ENCODE measurements at places on chromosomes 4 and X.

- DNase-seq, result no peak
Observed at GRCh38 chr4:111905511-111905910, 239.7 kb upstream of the FAM241A start.

DNA sequence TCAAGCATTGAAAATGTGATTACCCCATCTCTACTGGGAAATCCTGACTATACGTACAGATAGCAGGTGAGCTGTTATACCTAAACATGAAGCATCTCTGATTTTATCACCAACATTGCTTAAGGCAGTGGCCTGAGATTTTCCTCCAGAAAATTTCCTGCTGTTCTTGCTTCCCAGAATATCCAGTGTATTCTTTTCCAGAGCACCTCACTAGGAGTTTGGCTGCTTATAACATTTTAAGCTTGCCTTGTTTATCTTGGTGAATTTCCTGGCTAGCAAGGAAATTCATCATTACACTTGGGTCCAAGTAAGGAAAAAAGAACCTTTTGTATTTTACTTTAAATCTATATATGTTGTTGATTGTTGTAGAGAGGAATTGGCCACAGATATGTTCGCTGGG is 73.0 kb upstream of the CLCN4 start:
- no peak for DNase-seq

DNA sequence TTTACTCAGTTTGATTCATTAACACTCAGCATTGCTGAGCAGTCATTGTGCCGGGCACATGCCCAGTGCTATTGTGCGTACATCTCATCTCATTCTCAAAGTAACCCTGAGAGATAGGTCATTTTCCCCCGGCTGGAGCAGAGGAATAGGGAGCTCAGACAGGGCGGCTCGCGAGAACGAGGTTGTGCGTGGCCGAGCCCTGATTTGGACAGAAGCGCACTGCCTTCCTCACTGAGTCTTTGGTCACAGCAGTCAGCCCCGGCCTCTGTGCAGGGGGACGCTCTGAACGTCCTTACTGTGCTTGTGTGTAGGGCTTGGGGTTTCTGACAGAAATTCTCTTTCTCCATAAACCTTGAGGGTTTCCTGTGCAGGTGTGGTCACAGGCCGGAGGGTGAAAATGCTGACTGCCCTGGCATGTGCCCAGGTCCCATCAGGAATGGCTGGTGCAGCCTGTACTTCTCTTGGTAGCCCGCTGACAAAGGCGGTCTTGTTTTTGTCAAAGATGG is 39.5 kb downstream of the NOP14 start:
- DNase-seq, result no peak

DNA sequence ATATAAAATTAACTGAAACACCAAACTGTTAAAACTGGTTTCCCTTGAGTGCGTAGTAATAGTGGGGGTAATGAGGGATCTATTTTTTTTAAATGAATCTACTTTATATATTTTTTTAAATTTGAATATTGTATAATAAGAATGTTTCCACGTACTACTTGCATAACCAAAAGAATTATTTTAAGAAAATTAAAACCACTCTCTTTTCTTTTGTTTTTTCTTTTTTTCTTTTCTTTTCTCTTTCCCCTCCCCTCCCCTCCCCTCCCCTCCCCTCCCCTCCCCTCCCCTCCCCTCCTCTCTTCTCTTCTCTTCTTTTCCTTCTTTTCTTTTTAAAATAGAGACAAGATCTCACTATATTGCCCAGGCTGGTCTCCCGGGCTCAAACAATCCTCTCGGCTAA is 166.9 kb upstream of the MID1 start:
- DNase-seq, result no peak

DNA sequence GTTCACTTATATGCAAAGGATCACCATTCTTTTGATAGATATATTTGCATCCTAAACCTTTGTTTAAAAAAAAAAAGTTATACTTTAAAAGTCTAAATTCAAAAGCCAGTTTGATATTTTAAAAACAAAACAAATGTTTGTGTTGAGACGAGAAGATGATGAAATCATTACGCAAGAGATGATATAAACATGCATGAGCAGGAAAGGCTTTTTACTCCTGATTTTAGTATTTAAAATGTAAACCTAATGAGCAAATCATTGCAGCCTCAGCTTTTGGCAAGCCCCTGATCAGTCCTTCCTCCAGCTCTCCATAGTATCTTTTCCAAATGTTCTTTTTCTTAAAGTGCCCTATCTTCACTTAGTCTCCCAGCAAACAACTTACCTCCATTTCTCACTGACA is 115.6 kb downstream of the ARAP2 start:
- DNase-seq, result no peak

Measured in umbilical cord (tissue), 2 donors.